ENCODE measurements at places on chromosomes 3 and 15.

GRCh38 chr3:34925851-34926250 is 713.5 kb upstream of the ARPP21 start:
- DNase-seq, result no peak

DNA sequence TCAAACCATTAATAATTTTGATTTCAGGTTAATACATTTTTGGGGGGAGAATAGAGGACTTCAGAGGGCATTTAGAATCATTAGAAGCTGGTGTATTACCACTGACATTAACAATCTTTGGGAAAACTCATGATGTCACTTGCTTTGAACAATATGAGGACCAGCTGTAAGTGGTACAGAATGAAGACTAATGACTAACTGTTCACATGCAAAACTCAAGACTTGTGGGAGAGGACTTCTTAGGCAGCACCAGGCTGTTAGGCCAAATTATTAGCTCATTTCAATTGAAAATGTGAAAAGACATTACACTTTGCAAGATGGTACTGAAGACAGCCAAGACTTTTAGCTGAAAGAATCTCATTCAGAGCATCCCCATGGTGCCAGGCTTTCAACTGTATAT is 426.2 kb upstream of the ADAMTS9 start:
- DNase-seq, result no peak

- DNase-seq, result no peak
Measured at GRCh38 chr15:34783991-34784390, 11.4 kb downstream of the ACTC1 start.

DNA sequence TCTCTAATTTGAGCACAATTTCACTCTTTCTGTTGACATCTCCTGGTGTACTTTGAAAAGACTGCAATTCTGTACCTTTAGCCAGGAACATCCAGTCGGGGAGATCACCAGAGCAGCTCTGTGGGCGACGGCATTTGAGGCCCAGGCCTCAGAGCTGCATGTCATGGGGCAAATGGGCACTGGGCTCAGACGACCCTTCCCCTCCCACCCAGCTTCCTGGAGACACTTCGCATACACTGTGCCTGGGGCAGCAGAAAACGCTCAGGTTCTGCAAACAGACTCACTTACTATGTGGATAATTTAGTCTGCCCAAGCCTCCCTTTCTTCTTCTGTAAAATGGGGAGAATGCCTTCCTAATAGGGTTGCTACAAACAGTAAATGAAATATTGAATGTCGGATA is 96.9 kb downstream of the HMG20A start:
- DNase-seq, result no peak

- peak; percentile 1 for DNase-seq
Measured at GRCh38 chr15:71743861-71744382, 66.4 kb upstream of the NR2E3 start.

GRCh38 chr3:194714137-194714455 is 28.4 kb downstream of the FAM43A start:
- DNase-seq, result no peak

GRCh38 chr3:189781415-189781814 is 150.2 kb downstream of the TP63 start:
- DNase-seq, result no peak

DNA sequence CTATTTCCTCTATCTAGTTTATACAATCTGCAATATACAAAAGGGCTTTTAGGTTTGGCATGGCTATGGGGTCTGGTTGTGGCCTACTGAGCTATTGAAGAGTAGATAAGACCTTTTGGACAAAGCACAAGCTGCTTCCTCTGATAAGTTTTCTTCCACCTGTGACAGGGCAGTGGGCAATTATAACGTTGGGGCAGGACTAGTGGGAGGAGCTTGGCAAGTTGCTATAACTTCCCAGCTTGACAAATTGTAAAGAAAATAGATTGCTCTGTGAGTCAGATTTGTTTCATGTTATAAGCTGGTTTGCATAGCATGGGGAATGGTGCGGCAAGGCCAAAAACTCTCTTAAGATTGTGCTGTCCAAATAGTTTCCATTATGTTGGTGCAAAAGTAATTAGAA is 64.9 kb downstream of the SLC7A14 start:
- no peak for DNase-seq

DNA sequence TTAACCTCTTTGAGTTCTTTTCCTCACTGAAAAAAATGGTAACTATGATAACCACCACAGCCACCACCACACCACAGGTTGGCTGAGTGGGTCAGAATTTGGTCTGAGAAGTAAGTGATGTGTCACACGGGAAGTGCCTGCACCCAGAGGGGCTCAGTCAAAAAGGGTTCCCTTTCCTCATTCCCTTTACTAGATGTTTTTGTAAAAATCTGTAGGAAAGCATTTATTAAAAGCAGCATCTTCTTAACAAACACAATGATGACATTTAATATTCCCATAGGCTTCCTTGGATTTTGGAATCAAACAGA is 23.2 kb downstream of the CFAP92 start:
- no peak for DNase-seq

DNA sequence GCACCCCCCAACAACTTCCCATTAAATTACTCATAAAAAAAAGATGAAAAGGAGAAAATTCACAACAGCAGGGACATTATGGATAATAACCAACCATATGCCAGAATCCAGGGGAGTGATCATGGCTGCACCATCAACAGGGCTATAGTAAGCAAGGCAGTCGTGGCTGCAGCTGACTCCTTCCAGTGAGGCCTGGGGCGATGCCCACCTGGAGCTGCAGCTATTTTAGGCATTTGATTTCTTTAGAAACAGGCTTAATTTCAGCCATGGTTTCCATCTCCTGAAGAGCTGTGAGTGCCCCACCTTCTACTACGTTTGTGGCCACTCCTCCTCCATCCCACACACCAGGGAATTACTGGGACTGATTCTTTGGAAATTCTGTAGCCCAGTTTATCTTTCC is 84.0 kb downstream of the MINAR1 start:
- DNase-seq, result no peak

DNA sequence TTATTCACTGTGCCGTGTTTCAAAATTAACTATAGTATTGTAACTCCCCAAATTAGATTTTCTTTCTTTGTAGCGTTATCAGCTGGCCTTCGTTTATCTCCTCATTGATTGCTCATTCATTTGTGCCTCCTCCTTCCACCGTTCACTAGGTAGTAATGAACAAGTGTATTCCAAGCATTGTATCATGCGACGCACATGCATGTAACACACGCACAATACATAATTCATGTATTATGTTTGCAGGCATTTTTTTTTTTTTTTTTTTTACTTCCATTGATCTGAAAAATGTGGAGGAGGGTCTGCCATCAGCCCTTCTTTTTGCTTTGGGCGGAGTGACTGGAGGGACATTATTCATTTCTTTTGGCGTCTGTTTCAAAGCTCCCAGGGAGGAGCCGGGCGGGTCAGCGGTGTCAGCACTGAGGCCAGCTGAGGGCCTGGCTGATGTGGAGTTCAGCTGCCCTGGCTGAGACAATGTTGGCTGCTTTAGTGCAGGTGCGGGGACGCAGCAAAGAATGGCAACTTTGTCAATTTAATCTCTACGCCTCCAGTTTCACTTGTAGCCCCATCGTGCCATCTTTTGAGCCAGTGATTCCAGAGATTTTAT is 107.0 kb downstream of the MCTP2 start:
- no peak for DNase-seq

DNA sequence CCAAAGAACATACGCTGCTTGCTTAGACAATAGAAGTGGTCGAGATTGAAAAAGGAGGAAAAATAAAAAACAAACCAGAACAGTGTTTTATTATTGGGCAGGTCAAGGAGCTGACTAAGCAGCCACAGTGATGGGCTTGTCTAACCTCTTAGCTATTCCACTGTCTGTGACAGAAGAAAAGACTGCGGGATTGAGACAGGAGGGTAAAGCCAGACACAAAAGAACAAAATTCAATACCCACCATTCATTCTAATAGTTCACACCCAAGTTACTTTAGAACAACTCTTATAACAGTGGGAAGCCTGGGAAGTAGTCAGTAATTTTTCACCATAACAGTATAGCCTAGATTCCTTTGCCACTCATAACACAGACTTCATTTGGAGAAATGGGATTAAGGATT is 435.4 kb downstream of the MFSD1 start:
- DNase-seq, result peak; percentile 19

GRCh38 chr3:130682131-130682530 is 64.5 kb downstream of the PIK3R4 start:
- DNase-seq, result no peak

DNA sequence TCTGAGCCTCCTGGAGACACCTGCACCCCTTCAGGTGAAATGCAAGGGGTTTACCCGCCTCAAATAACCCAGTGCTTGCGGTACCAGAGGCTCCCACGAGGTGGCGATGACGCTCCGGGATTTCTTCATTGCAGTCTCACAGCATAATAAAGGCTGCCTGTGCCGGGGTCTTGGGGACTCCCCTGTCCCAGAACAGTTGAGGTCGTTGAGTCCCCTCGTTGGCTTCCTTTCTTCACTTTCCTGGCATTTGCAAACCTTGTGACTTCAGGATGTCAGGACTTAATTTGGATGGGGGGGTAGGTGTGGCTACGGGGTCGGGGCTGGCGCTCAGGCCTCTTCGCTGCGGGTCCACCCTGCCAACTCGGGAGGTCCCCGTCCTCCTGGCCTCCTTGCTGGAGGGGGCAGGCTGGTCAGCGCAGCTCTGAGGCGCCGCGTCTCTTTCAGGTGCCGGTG is 1.3 kb downstream of the GNAT1 start:
- DNase-seq, result peak; percentile 43

DNA sequence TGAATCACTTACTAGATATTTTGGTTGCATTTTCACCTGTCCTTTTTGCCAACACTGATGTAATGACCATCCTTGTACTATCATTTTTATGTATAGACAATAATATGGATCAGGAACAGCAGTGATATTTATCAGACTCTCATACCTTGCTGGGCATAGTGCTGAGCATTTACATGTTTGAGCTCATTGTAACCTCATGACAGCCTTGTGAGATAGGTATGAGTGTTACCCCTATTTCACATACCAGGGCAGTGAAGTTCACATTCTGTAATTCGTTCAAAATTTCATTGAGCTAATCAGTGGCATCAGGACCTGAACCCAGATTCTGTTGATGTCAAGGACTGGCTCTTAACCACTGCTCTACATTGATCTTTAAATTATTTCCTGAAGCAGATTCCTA is 221.5 kb upstream of the TBL1XR1 start:
- DNase-seq, result no peak

- DNase-seq, result no peak
Measured at GRCh38 chr3:38493031-38493430, 3.1 kb upstream of the EXOG start.

Measured in NCI-H2227 treated with DMSO at 0.1 percent for 48 hours (cell line).